ENCODE measurements at places on chromosomes 4 and X. TPM values are rescaled to one million over a fixed set of nuclear protein-coding genes. Genes with fewer than 3 reads are reported as not detected.

HGFAC gene
- not detected for total RNA-seq

SASH3 gene
- not detected for total RNA-seq

NLGN4X gene
- not detected for total RNA-seq

SSX2 gene
- total RNA-seq: not detected

PUDP gene
- 30.9 TPM for total RNA-seq

RHOH gene
- total RNA-seq: not detected

SORBS2 gene
- total RNA-seq: 0.48 TPM

STATH gene
- total RNA-seq: not detected

SRPK3 gene
- 0.29 TPM for total RNA-seq

PASD1 gene
- total RNA-seq: not detected

AWAT2 gene
- not detected for total RNA-seq

CDX4 gene
- total RNA-seq: not detected

XPNPEP2 gene
- not detected for total RNA-seq

SGCB gene
- 91.5 TPM for total RNA-seq

MAPK10 gene
- 0.79 TPM for total RNA-seq

NAAA gene
- 33.8 TPM for total RNA-seq

MAB21L2 gene
- not detected for total RNA-seq

TEX11 gene
- total RNA-seq: not detected

APELA gene
- total RNA-seq: not detected

FGF13 gene
- not detected for total RNA-seq

UXT gene
- 94.9 TPM for total RNA-seq

SLITRK2 gene
- not detected for total RNA-seq

CCDC160 gene
- not detected for total RNA-seq

COQ2 gene
- total RNA-seq: 12.8 TPM

ARX gene
- total RNA-seq: not detected

CSAG2 gene
- not detected for total RNA-seq

GUCY1B1 gene
- total RNA-seq: not detected

ARHGAP4 gene
- total RNA-seq: 0.24 TPM

All from HFFc6 (cell line).